ENCODE measurements at places on chromosomes 11 and 22. TPM values are rescaled to one million over a fixed set of nuclear protein-coding genes. Genes with fewer than 3 reads are reported as not detected.
A peak's percentile ranks its signal among the peaks of the same experiment; 100 is the strongest.

DNA sequence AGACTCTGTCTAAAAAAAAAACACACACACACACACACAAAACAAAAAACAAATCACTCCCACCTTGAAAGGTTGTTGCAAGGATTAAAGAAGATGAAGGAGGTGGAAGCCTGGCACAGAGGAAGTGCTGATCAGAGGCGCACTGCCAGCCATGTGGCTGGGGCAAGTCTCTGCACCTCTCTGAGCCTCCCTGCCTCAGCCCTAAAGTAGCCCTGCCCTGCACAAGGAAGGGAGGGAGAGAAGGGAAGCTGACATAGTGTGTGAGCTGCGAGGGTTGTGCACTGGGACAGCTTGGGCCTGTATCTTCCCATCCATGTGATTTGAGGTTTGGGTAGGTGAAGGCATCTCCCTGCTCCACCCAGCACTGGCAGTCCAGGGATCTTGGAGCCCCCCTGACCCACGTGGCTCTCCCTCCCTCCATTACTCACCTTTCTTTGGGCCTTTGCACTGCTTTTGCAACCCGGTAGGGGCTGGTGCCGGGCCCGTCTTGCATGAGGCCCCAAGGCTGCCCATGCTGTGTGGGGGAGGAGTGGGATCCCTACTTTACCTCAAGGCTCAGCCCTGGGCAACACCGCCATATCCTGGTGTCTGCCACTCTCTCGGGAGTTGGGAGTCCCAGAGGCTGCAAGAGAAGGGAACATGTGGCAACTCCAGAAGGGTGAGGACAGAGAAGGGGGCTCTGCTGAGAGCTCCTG, 30.5 kb downstream of the IFT27 start:
- DNase-seq = no peak

DNA sequence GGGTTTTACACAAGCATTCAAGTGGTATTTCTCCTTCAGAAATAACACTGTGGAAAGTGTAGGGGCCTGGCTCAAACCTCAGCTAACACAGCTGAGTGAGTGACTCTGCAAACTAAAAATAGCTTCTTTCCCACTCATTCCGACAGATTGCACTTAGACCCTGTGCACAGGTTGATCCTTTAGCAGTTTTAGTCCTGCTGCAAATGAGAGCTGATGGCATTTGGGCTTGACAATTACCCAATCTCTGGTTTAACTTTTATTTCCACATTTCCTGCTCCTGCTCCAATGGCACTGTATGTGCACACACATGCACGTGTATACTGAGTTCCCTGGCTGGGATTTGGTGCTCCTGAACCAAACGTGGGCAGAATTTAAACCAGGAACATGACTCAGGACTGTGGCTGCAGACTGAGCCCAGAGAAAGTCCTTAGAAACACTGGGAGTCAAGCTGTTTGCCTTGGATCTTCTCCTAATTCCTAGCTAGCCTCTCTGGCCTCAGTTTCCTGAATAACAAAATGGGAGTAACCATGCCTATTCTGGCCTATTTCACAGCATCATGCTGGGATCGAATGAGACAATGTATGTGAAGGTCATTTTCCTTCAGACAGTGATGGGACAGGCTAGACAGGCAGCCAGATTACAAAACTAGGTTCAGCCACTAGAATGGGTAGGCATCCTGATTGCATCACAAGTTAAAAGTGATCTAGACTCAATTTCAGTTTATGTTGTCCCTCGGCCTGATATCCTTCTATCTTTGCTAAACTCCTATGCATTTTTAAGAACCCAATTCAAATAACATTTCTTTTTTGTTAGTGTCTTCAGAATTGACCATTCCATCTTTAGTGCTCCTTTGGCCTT, 58.2 kb downstream of the SERGEF start:
- DNase-seq = no peak

GRCh38 chr11:70511345-70511744, 113.0 kb downstream of the CTTN start:
- no peak for DNase-seq

GRCh38 chr11:23564370-23564769, 704.1 kb upstream of the CCDC179 start:
- no peak for DNase-seq

DNA sequence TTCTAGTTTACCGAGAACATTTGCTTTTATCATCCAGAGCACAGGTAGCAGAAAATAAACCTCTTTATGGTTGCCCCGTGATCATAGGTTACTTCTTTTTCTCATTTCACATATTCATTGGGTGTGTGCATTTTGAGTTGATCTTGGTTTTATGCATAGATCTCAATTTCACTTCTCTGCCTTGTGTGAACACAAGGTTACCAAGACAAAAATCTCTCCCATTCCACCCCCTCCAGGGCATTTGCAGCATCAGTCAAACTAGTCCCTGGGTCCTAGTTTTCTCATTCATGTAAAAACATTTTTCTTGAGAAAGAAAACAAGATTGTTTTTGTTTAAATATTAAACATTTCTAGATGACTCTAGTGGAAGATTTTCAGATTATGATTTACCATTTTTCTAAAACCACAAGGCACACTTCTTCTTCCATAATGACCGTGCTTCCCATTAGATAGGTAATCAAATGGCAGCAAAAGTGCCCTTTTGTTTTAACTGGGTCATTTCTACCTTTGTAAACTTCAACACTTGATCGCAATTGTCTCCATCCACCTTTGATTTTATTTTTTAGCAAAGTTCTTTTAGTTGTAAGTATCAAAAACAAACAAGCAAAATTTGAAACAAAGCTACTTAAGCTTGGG, 526.6 kb upstream of the CADM1 start:
- DNase-seq = no peak

DNA sequence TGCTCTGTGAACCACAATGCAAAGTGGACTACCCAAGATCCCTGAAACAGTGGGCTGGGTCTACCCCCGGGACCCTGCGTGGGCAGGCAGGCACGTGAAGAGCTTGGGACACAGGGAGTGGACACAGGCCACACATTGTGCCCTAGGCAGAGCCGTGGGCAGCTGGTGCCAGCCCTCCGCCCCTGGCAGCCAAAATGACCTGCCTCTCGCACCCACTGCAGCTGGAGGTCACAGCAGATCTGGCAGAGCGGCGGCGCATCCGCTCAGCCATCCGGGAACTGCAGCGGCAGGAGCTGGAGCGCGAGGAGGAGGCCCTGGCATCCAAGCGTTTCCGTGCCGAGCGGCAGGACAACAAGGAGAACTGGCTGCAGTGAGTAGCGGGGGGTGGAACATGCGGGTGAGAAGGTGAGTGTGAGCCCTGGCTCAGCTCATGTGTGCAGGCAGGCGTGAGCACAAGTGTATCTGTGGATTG, 6.7 kb downstream of the SMTN start:
- DNase-seq = no peak

GRCh38 chr11:73530109-73530508, 67.8 kb downstream of the FAM168A start:
- DNase-seq = no peak

DNA sequence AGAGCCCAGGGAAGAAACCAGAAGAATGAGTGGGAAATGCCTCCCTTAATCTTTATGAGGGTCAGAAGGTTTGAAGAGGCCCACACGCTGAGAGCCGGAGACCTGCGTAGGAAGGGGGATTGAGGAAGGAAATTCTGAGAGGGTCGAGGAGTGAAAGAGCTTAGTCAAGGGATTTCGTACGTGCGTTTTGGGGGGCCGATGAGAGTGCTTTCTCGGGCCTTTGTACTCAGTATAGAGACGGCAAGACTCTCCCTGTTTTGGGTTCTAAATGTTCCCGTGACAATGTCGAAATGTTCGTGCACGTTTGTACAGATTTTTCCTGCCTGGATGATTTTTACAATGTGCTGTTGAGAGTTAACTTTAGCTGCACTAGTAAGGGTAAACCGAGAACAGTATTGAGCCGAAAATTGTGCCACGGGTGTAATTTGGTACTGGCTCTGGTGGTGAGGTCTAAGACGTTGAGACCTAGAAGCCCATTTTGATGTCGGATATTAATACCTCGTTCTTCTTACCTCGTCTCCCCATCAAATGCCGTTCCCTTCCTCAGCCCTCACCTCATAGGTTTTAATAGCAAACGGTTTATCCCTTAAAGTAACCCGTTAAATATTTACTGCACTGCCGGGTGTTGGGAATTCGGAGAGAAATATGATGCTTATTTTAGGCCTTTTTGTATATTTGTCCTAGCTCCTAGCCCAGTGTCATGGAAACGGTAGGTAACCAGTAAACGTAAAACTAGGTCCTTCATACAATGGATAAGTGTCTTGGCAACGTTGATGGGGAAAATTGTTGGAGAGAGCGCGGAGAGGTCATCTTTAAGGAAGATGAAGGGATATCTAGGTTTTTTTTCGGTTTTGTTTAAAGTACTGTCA, 734 bp downstream of the C11orf58 start:
- peak; percentile 2 for DNase-seq

DNA sequence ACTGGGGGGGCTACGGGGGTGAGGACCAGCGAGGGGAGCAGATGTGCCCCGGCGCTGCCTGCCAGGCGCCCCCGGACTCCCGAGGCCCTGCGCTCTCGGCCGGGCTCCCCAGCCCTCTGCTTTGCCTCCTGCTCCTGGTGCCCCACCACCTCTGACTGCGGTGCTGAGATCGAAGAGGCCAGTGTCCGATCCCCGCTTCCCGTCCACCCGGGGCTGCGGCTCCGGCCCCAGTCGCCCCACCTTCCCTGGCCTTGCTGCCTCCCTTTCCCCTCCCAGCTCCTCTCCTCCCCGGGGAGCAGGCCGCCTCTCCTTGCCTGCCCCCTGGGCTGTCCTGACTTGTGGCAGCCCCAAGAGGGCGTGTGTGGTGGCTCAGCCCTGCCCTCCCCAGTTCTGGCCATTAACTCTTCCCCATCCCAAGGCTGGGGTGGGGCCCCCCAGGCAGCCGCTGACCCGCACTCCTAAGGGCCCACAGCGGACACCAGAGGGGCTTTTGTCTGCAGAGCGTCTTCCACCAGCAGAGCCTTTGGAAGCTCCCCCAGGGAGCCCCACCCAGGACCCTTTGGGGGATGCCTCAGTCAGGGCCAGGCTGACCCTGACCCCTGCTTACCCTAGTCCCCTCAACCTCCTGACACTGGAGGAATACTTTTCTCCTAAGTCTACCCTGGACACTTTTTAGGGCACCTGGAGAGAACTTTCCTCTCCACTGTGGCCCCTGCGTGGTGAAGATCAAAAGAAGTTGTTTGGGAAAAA, 16.6 kb downstream of the RTN4RL2 start:
- peak; percentile 26 for DNase-seq

DNA sequence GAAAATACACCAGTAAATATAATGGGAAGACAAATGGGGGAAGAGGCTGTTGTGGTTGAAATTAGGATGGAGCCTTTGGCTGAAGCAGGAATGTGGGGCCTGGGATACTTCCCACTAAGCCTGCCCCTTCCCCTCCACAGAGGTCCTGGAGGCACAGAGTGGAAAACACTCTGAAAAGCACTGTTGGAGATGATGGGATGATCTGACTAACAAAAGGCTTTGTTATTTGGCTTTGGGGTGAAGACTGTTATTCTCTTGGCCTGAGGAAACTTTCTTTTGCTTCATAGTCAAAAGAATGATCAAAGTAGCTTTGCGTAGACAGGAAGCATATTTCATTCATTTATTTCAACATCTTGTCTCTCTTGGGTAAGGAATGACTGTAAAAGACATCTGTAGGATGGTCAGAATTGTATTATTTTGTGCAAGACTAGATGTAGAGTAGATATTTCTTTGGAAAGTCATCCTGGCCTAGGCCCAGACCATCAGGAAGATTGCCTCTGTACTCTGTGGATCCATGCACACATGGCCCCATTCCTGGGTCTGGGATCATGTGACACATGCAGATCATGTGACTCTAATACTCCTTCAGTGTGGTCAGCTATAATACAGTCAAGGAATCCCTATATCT, 111.4 kb downstream of the SPON1 start:
- DNase-seq = no peak

GRCh38 chr11:18720808-18721560, 5.0 kb downstream of the IGSF22 start:
- DNase-seq = peak; percentile 67

DNA sequence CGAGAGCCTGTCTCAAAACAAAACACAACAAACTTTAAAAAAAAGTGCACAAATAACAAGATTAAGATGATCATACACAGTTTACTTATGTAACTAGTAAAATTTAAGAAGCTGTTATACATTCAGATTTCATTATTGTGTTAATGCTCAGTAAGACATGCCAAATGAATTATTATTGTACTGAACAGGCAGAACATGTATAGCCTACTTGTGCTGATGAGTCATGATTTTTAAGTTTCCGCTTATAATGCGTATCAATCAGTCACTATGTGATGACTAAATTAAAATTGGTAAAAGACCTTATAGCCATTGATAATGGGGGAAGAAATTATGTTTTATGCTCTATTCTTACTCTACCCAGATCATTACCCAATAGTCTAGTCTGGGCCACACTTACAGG, 20.5 kb upstream of the EXPH5 start:
- no peak for DNase-seq

GRCh38 chr11:110295086-110295485, 1.3 kb downstream of the RDX start:
- no peak for DNase-seq

- no peak for DNase-seq
These were observed 1.7 kb upstream of the TUBGCP6 start for GRCh38 chr22:50246242-50247175.

- DNase-seq = no peak
These were observed 18.7 kb downstream of the CELSR1 start for GRCh38 chr22:46518542-46519325.

GRCh38 chr11:106957030-106957482, 61.2 kb downstream of the GUCY1A2 start:
- DNase-seq = no peak

GRCh38 chr11:122422682-122423081, 232.8 kb upstream of the UBASH3B start:
- DNase-seq = no peak

GRCh38 chr11:126357969-126358762, 2.7 kb downstream of the ST3GAL4 start:
- no peak for DNase-seq

Gene SCGB1A1
- not detected for polyA plus RNA-seq

Gene TSKU
- polyA plus RNA-seq = not detected

Gene VPREB3
- polyA plus RNA-seq = 1,186 TPM
